ENCODE measurements at places on chromosomes 16 and 17.

DNA sequence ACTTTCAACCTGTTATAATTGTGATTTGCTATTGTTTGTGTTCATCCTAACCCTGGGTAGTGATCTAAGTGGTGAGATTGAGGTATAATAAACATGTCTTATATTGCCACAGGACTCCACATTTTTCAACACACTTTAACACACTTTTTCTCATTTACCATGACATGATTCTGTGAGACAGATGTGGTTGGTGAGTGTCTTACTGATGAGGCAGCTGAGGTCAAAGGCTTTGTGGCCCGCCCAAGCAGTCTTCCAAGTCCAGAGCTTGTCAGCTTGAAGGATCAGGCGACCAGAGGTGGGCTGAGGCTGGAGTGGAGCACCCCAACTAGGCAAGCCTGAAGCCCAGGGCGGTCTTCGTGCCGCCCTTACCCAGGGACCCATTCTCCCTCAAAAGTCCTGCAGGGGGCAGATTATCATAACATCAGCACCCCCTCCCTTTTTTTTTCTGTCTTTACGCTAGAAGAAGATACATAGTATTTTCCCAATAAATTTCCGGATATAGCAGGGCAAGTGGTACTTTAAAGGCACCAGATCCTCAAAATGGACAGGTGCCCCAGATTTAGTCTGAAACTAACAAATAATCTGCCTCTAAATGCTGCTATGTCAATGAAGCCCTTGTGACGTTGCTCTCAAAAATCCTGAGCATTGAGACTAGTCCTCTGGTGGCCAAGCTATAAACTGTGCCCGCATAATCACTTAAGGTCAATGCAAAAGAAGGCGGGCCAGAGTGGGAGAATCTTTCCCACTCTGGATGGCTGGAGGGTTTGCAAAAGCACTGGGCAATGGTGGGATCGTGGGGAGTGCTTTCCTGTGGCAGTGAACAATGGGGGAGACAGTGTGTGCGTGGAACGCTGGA, 21.1 kb downstream of the KCTD19 start:
- DNase-seq, result no peak

- DNase-seq, result peak; percentile 10
These were observed 164.5 kb downstream of the PRKCA start for GRCh38 chr17:66466840-66467367.

- no peak for DNase-seq
These were observed 4.0 kb upstream of the CDC6 start for GRCh38 chr17:40283662-40284061.

DNA sequence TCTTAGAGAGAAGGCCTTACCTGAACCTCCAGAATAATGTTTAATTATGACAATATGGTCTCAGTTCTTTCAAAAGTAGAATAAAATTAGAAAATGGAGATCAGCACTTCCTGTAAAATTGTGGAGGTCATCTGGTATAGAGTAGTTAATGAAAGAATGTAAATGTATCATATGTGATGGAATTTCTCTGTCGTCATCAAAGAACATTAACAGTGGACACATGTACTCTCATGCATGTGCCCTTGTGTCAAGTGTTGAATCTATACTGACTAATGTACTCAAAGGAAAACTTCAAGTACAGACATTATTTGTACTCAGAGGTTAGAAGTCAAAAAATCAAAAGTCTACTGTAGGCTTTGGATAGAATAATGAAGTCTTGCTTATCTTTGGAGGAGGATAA, 129.2 kb upstream of the MYOCD start:
- no peak for DNase-seq

DNA sequence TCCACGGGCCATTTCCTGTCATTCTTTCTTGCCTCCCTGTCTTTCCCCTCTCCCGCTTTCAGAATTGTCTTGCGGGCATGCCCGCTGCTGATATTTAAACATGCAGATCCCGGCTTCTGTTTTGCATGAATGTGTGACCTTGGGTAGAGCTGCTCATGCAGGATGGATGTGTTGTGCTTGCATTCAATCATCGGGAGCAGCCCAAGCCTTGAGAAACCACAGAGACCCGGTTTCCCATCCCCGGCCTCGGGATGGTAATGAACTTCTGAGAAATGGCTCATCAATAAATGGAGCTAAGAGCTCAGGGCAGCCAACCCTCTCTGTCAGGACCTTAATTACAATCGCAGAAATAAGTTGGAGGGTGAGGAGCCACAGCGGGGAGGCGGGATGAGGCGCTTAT, 303.7 kb upstream of the TNRC6C start:
- no peak for DNase-seq

- no peak for DNase-seq
These were observed 303.5 kb downstream of the FOXL1 start for GRCh38 chr16:86881861-86882273.

DNA sequence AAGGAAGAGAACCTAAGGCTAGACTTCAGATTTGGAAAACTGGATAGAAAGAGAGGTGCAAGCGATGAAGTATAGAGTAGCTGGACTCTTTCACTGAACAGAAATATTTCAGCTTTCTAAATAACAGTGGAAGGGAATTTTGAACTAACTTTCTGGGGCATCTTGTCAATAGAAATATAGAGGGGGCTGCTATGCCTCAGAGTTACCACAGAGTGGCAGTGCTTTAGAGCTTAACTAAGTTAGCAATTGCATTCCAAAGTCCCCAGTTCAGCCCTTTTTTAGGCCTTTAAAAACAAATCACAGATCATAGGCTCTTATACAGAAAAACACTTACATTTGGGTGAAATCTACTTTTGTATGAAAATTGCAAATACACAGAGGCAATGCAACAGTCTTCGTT, 154.2 kb upstream of the CDH8 start:
- no peak for DNase-seq

DNA sequence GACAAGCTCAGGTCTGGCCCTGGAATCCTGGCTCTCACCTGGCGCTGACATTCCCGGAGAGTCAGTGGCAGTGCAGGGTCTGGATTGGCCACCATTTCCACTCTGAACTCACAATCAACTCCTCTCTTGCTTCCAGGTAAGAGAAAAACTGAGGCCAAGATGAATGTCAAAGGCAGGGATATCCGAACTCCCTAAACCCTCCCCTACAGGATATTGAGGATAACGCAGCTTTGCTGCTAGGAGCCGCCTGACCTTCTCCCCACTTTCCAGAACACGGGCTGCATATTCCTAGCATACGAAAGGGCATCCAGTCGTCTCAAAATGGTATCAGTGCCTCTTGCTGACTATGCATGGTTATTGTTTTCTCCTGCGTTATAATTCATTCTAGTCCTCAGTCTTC, 473.4 kb downstream of the SOX9 start:
- DNase-seq, result no peak

GRCh38 chr17:6244253-6244652, 174.1 kb downstream of the WSCD1 start:
- no peak for DNase-seq

GRCh38 chr17:55294042-55294751, 29.4 kb downstream of the HLF start:
- DNase-seq, result no peak

Data from natural killer cell (primary cell).